WTC11 (cell line): ENCODE measurements at places on chromosomes 6 and 20. TPM values are rescaled to one million over a fixed set of nuclear protein-coding genes. Genes with fewer than 3 reads are reported as not detected.

GABRR1 gene
- 0.23 to 0.30 TPM (median 0.24 TPM) in 3 replicates for total RNA-seq

- no peaks in the 10 kb centered on the region for H3K27me3 ChIP-seq
- DNase-seq, result no peak
- no peak overlapping the region for H3K27ac ChIP-seq
- no peaks in the 10 kb centered on the region for H3K4me1 ChIP-seq
- no peak overlapping the region for H3K4me3 ChIP-seq
These were observed 71.6 kb upstream of the FBXL4 start for GRCh38 chr6:99019381-99019780.

DNA sequence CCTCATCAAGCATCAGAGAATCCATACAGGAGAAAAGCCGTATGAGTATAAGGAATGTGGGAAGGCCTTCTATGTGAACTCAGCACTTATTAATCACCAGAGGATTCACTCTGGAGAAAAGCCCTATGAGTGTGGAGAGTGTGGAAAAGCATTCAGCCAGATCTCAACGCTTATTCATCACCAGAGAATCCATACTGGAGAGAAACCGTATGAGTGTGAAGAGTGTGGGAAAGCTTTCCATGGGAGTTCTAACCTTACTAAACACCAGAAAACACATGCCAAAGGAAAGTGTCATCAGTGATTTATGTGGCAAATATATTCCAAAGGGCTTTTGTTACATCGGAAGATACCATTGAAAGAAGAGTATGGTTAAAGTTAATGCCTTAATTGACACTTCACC lies 25.4 kb downstream of the ZKSCAN8 start:
- H3K36me3 ChIP-seq, result peaks cover 3% of the 10 kb centered on the region
- H3K27me3 ChIP-seq, result peaks cover 89% of the 10 kb centered on the region

GRCh38 chr6:168290095-168290494 lies 29.5 kb downstream of the DACT2 start:
- peaks cover 3% of the 10 kb centered on the region for H3K36me3 ChIP-seq
- no peaks in the 10 kb centered on the region for H3K4me1 ChIP-seq
- no peak overlapping the region for H3K4me3 ChIP-seq
- no peak for DNase-seq
- H3K27ac ChIP-seq, result no peak overlapping the region
- no peaks in the 10 kb centered on the region for H3K27me3 ChIP-seq

GRCh38 chr6:166949528-166950442 lies 6.6 kb downstream of the RNASET2 start:
- H3K36me3 ChIP-seq, result peaks cover 52% of the 10 kb centered on the region
- peak overlapping the region; percentile 40; the same call in 1 of the 2 replicates for H3K4me3 ChIP-seq
- peaks cover 24% of the 10 kb centered on the region for H3K4me1 ChIP-seq
- DNase-seq, result peak; percentile 46
- no peaks in the 10 kb centered on the region for H3K27me3 ChIP-seq

DNA sequence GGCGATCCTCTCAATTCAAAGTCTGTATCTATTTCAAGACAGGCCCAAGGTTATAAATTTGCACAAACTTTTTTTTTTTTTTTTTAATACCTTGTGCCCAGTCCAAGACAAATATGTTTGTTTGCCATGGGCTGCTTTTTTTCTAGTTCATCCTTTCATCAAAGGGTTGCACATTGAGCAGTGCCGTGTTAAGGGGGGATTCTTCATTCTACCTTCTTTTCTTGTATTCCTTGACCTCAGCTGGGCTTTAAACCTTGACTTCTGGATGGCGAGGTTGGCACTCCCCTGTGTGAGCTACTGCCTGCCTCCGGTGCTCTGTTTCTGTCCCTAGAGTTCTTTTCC lies 7.4 kb downstream of the RIPK1 start:
- H3K36me3 ChIP-seq, result peaks cover 46% of the 10 kb centered on the region
- peak overlapping the region; percentile 99 for H3K27ac ChIP-seq
- no peaks in the 10 kb centered on the region for H3K27me3 ChIP-seq
- peak overlapping the region; percentile 32 for H3K4me3 ChIP-seq

DNA sequence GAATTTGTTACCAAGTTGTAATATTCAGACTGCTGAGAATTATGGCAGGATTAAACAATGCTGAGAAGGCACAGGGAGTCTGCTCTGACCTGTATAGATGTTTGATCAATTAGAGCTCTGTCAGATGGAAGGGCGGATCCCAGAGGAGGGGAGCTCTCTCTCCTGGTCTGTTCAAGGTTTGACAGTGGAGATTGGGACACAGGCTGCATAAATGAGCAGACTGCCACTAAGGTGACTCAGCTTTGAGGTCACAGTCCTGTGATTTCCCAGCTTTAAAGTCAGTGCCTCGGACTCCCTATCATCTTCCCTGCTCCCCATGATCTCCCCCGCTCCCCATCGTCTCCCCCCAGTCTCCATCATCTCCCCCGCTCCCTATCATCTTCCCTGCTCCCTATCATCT lies 59.2 kb upstream of the SLC22A23 start:
- H3K27me3 ChIP-seq, result peaks cover 8% of the 10 kb centered on the region
- H3K4me1 ChIP-seq, result peaks cover 22% of the 10 kb centered on the region
- DNase-seq, result no peak
- H3K4me3 ChIP-seq, result no peak overlapping the region

- DNase-seq, result peak; percentile 39
- H3K36me3 ChIP-seq, result no peaks in the 10 kb centered on the region
- H3K4me3 ChIP-seq, result peak within 1 kb of the TSS; percentile 65
- peaks cover 65% of the 10 kb centered on the region for H3K4me1 ChIP-seq
- H3K27me3 ChIP-seq, result peaks cover 18% of the 10 kb centered on the region
These were observed at the start of gene SLC24A3 for GRCh38 chr20:19212469-19212815. TSS of gene SLC24A3 (plus strand) at chr20:19212642.

GRCh38 chr6:144547409-144547808 lies 262.3 kb downstream of the UTRN start:
- no peak overlapping the region for H3K4me3 ChIP-seq
- DNase-seq, result no peak
- peaks cover 13% of the 10 kb centered on the region for H3K4me1 ChIP-seq
- H3K27ac ChIP-seq, result no peak overlapping the region

MLN gene
- total RNA-seq, result not detected in 3 replicates

GRCh38 chr6:133435065-133435728 lies 194.0 kb downstream of the EYA4 start:
- no peak for DNase-seq
- H3K4me1 ChIP-seq, result peaks cover 23% of the 10 kb centered on the region
- no peak overlapping the region for H3K4me3 ChIP-seq

HCRTR2 gene
- total RNA-seq, result not detected in 3 replicates

TBX18 gene
- 0.15 TPM in 1 of 3 replicates, not detected in the others for total RNA-seq

TFAP2A gene
- total RNA-seq, result 0.27 to 0.42 TPM (median 0.30 TPM) in 3 replicates
